ENCODE measurements at places on chromosomes 12 and 14.
A peak's percentile ranks its signal among the peaks of the same experiment; 100 is the strongest.

DNA sequence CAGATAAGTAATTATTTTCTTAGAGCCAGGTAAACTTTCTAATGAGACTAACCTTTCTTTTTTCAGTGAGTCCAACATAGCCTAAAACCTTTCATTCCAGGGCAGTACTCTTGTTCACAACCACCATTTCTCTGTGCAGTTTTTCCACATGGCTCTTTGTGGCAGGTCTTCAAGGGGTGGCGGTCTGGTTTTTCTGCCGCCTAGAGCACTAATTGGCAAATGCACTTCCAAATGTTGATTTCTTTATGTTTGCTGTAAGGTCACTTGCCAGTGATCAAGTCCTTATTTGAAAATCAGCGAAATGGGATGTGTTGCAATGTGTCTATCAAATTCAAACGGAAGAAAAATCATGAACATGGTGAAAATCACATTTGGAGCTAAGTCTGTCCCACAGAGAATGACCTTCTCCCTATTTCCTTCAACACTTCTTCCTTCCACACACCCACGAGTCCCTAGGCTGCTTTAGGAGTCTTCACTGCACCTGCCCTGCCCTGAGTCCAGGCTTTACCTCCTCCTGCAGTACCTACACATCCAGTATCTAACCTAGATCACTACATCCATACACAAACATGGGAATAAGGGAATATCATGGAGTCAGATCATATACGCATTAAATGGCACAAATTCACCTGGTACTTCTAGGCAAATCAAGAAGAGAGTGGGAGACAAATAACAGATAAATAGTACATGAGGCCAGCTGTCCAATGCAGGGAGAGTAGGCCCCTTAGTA is 1.9 kb downstream of the SRGAP1 start:
- no peak for DNase-seq

- DNase-seq = no peak
Observed at GRCh38 chr12:15708396-15709076, 80.7 kb downstream of the EPS8 start.

DNA sequence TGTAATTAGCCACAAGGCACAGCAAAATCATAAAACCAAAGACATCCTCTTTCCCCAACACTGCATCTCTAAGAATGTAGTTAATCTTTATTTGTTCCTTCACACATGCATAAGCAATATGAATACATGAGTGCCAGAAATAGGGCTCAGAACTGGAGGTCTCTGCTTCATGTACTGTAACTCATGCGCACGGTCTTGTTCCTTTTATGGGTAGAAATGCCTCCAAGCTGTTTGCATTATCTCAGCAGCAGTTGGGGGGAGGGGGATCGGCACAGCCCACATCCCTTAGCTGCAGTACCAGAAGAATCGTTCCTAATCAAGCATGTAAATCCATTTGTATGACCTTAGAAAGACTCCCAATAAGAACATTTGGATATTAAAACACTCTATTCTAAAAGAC is 20.0 kb downstream of the RHOJ start:
- no peak for DNase-seq

DNA sequence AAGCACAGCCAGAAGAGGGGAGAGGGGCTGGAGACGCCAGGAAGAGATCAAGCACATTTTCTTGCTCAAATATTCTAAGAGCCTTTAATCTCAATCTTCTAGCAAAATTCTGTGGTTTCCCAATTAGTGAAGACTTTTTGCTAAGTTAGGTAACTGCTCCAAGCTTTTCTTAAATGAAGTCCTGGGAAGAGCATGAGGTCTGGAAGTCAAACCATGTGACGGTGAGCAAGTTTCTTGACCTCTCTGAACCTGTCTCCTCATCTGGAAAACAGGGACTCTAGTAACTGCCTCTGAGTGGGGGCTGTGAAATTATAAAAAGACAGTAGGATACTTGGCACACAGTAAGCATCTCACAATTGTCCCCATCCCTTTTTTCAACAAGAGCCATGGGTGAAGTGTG is 24.1 kb downstream of the BDKRB1 start:
- DNase-seq = no peak

- no peak for DNase-seq
Observed at GRCh38 chr12:58450868-58451482, 469.3 kb downstream of the LRIG3 start.

GRCh38 chr12:58099476-58099875 is 158.1 kb downstream of the ATP23 start:
- DNase-seq = no peak

- DNase-seq = peak; percentile 29
Observed at GRCh38 chr12:22333713-22334409, 646 bp downstream of the ST8SIA1 start.

DNA sequence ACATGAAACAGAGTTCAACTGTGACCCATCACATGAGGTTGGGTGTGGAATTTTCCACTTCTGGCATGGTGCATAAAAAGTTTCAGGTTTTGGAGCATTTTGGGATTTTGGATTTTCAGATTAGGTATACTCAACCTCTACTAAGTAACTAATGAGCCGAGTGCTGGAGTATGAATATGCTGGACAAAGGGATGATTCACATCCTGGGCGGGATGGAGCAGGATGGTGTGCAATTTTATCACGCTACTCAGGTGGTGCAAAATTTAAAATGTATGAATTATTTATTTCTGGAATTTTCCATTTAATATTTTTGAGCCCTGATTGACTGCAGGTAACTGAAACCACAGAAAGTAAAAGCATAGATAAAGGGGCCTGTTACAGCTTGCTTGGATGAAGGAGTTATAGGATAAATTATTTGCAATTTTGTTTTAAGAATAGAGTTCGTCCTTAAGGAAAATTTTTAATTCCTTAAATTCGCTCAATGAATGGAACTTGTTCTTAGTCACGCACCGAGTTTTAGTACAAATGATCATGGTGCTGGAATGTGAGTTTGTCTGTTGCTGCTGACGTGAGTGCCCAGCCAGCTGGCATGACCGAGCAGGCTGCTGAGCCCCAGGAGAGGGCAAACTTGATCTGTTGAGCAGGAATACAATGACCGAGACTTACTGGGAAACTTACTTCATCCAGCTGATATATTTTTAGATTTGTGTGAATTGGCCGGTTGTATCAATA is 176.3 kb downstream of the ESR2 start:
- DNase-seq = no peak

DNA sequence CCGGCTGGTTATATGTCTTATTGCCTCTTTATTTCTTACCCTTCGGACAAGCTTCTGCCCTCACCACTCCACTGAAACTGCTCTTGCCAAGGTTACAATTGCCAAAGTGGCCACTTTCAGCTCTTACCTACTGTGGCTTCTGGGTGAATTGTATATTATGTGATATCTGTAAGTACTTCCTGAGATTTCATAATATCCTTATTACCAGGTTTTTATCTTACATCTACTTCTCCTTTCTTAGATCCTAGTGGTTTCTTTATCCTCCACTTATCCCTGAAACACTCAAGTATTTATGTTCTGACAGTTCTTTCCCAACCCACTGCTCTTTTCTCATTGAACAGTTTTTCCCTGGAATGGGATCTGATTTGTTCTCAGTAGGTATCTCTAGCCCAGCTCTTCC is 10.5 kb downstream of the CELA1 start:
- no peak for DNase-seq

GRCh38 chr12:9049520-9050133 is 60.3 kb downstream of the KLRG1 start:
- DNase-seq = peak; percentile 42

- peak; percentile 47 for DNase-seq
Observed at GRCh38 chr14:71324767-71325272, 417.6 kb downstream of the PCNX1 start.
